Neural progenitor cell (in vitro differentiated cells): ENCODE measurements at places on chromosomes 7 and 10. TPM values are rescaled to one million over a fixed set of nuclear protein-coding genes. Genes with fewer than 3 reads are reported as not detected.

SFTPD gene
- total RNA-seq = 0.09 TPM in 1 of 2 replicates, not detected in the other

CPXM2 gene
- not detected in 2 replicates for total RNA-seq

MYO1G gene
- total RNA-seq = 0.03 TPM in 1 of 2 replicates, not detected in the other

GSTK1 gene
- total RNA-seq = 45.3 and 61.6 TPM in 2 replicates

LIPM gene
- total RNA-seq = not detected in 2 replicates

ASB13 gene
- 15.0 and 18.1 TPM in 2 replicates for total RNA-seq

PSMC2 gene
- total RNA-seq = 85.1 and 128 TPM in 2 replicates

PCBD1 gene
- 34.6 and 43.9 TPM in 2 replicates for total RNA-seq

DNA sequence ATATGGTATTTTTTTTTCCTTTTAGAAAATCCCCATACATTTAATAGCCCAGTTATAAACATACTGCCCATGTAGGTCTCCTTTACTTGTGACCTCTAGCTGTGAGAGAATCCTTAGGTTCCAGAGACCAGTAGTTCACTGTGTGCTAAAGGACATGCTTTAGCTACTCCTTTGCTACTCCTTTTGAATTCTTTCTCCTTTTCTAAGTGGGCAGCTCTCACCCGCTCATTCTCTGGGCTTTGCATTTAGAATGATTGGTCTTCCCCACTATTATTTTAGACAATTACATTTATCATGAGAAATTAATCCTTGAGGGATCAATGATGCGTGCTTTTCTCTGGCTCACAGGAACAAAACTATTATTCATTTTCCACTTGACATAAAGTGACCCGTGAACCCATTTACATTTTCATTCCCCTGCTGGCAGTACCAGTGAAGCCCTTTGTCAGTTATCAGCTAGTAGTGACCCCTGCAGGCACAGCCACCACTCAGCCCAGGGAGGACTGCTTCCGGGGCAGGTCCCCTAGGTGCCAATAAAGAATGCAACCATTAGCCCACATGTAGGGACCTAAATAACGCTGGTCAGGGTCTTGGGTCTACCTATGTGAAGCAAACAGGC lies 844.3 kb downstream of the CNTNAP2 start:
- no peaks in the 10 kb centered on the region for H3K27me3 ChIP-seq
- H3K36me3 ChIP-seq = no peaks in the 10 kb centered on the region
- H3K4me1 ChIP-seq = no peaks in the 10 kb centered on the region
- no peak overlapping the region for H3K27ac ChIP-seq
- no peak overlapping the region for H3K4me3 ChIP-seq
- peak; percentile 43 for DNase-seq

DNA sequence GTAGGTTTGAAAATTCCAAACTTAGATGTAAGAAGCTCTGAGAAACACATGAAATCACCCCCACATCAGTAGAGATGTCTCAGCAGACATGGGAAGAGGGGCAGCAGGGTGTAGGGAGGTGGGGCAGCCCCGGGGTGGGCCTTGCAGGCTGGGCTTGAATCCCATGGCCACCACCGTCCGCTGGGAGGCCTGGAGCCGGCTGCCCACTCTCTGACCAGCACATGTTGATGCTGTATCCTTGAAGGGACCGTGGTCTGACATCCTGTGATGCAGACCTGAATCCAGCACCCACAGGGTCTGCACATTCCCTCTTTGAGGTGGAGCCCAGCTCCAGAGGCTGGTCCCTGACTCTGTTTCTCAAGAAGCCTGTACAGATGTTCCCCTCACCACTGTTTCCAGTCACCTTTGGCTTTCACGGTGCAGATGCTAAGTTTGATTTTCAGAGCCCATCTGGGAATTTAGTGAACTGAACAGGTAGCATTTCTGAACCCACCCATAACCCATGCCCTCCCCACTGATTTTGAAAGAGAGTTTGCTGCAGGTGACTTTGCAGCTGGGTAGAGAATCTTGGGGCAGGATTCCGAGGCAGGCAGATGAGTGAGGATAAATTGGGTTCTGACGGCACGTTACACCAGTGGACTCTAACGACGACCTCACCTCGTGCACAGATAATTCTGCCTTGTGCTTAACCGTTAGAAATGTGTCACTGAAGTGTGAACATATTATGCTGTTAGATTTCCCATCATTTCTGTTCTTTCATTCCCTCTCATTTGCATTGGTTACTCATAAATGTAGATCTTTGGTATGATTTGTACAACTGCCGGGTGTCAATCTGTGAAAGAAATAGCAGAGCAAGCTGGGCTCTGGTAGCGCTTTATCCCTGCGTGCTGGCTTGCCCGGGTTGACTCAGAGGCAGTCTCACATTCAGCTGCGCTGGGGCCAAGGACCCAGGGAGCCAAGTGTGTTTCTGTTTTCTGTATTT lies 45.7 kb downstream of the IKZF1 start:
- no peak overlapping the region for H3K4me3 ChIP-seq
- H3K36me3 ChIP-seq = no peaks in the 10 kb centered on the region
- peaks cover 10% of the 10 kb centered on the region for H3K4me1 ChIP-seq

GRCh38 chr7:120586571-120586970 lies 271.4 kb downstream of the TSPAN12 start:
- DNase-seq = no peak
- H3K27me3 ChIP-seq = no peaks in the 10 kb centered on the region
- H3K4me3 ChIP-seq = no peak overlapping the region
- H3K27ac ChIP-seq = no peak overlapping the region
- H3K4me1 ChIP-seq = peaks cover 6% of the 10 kb centered on the region
- no peaks in the 10 kb centered on the region for H3K36me3 ChIP-seq

DNA sequence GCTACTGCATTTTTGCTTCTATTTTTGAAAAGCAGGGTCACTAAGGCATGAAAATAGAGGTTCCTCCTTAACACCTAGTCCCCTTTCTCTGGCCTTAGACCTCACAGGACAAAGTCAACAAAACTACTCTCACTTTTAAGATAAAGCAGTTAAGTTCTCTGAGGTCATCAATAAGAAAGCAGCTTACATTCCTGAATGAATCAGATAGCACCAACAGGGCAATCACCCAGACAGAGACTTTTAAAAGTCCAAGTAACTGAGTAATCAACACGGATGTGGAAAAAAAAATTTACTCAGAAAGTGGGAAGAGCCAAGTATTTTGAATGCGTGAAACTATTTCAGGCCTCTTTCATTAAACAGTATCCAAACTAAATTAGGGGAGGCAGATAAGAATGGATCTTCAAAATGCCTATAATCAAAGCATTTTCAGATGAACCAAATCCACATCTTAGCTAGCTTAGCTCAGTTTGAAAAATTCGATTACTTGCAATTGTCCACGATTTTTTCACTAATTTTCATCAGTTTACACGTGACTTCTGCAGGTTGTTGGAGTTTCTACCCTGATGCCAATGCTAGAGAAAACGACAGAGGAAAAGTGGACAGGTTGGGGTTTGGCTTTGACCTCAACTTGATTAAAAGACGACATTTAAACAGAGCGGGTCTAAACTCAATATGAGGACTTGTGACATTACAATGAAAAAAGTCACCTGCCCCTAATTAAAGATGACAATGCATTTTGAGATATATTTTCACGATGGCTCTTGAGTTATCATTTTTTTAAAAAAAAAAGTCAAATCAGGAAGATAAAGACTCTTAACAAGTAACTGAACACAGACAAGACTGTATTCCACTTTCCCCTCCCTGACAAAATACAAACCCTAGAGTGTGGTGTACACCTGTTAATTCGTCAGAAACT lies 1.6 kb downstream of the BEND7 start:
- peak overlapping the region; percentile 90 for H3K4me3 ChIP-seq
- no peaks in the 10 kb centered on the region for H3K36me3 ChIP-seq
- H3K27me3 ChIP-seq = peaks cover 52% of the 10 kb centered on the region
- no peak overlapping the region for H3K27ac ChIP-seq

GRCh38 chr10:43591303-43591904 lies 14.8 kb upstream of the ZNF485 start:
- no peaks in the 10 kb centered on the region for H3K4me1 ChIP-seq
- H3K36me3 ChIP-seq = no peaks in the 10 kb centered on the region
- no peak overlapping the region for H3K27ac ChIP-seq
- no peak for DNase-seq

- H3K27me3 ChIP-seq = peaks cover 86% of the 10 kb centered on the region
- no peak overlapping the region for H3K4me3 ChIP-seq
- H3K36me3 ChIP-seq = no peaks in the 10 kb centered on the region
- no peak overlapping the region for H3K27ac ChIP-seq
These were observed 6.7 kb upstream of the GRID1 start for GRCh38 chr10:86373251-86373650.

- peaks cover 7% of the 10 kb centered on the region for H3K4me1 ChIP-seq
- H3K27ac ChIP-seq = no peak overlapping the region
- H3K4me3 ChIP-seq = no peak overlapping the region
- H3K36me3 ChIP-seq = no peaks in the 10 kb centered on the region
- no peaks in the 10 kb centered on the region for H3K27me3 ChIP-seq
These were observed 1252.2 kb downstream of the REEP3 start for GRCh38 chr10:64773357-64773756.

DNA sequence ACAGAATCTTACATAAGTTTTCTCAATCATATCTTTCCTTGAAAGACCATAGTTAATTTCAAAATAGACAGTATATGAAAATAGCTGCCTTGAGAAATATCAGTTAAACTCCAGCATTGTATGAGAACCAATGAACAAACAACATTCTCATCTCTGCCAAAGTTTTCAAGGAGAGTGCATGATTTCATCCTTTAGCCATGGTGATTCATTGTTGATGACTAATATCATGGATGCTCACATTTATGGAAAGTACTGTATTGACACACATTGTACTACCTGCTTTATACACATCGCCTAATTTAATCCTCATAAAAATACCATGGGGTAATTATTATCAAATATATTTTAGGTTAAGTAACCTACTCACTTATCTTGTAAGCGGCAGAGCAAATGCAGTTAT lies 250.3 kb downstream of the CNTNAP2 start:
- H3K27me3 ChIP-seq = no peaks in the 10 kb centered on the region
- no peaks in the 10 kb centered on the region for H3K36me3 ChIP-seq
- DNase-seq = no peak

GRCh38 chr10:9786101-9786500 lies 1231.6 kb upstream of the CELF2 start:
- H3K4me3 ChIP-seq = no peak overlapping the region
- H3K27ac ChIP-seq = no peak overlapping the region
- no peaks in the 10 kb centered on the region for H3K4me1 ChIP-seq
- DNase-seq = no peak

- H3K36me3 ChIP-seq = no peaks in the 10 kb centered on the region
- no peak for DNase-seq
- H3K4me1 ChIP-seq = peaks cover 4% of the 10 kb centered on the region
These were observed 1.0 kb upstream of the SPAG6 start for GRCh38 chr10:22344249-22344648.

- no peak overlapping the region for H3K27ac ChIP-seq
- DNase-seq = no peak
- no peak overlapping the region for H3K4me3 ChIP-seq
- H3K36me3 ChIP-seq = no peaks in the 10 kb centered on the region
These were observed 2.5 kb downstream of the LRCH4 start for GRCh38 chr7:100583132-100584053.

- no peak overlapping the region for H3K27ac ChIP-seq
- peaks cover 23% of the 10 kb centered on the region for H3K4me1 ChIP-seq
- peak; percentile 72 for DNase-seq
- H3K36me3 ChIP-seq = no peaks in the 10 kb centered on the region
- no peaks in the 10 kb centered on the region for H3K27me3 ChIP-seq
These were observed 104.1 kb downstream of the LHPP start for GRCh38 chr10:124565565-124566221.

DNA sequence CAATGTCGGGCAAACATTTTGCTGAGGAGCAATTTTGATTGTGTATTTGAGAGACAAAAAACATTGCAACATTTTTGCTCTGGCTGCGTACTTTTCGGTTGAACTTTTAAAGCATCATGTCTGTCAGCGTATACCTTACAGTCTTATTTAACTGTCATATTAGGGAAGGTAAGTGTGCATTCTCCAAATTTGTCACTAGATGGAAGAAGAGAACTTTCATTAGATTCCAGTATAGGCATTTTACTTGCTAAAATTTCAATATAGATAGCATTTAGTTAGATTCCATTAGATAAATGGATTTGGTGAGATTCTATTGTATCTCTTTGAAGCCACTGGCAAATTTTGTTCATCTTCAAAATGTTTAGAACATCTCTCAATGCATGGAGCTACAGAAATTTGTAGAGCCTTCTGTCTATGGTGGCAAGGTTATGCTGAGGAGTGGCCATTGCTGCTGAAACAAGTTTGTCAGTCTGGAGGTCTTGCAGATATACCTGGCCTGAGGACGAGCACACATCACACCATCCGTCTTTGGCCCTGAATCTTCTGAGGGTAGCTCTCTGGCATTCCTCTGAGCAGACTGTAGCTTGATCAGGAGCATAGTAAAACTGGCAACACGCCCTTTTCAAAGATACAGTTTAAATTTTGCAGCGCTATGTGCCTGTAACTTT lies 437.5 kb upstream of the MBL2 start:
- no peaks in the 10 kb centered on the region for H3K27me3 ChIP-seq
- no peaks in the 10 kb centered on the region for H3K36me3 ChIP-seq
- H3K27ac ChIP-seq = no peak overlapping the region
- peak; percentile 31 for DNase-seq
- no peaks in the 10 kb centered on the region for H3K4me1 ChIP-seq
- no peak overlapping the region for H3K4me3 ChIP-seq
